ENCODE measurements at places on chromosomes 5 and 9. TPM values are rescaled to one million over a fixed set of nuclear protein-coding genes. Genes with fewer than 3 reads are reported as not detected.
A peak's percentile ranks its signal among the peaks of the same experiment; 100 is the strongest.

DNA sequence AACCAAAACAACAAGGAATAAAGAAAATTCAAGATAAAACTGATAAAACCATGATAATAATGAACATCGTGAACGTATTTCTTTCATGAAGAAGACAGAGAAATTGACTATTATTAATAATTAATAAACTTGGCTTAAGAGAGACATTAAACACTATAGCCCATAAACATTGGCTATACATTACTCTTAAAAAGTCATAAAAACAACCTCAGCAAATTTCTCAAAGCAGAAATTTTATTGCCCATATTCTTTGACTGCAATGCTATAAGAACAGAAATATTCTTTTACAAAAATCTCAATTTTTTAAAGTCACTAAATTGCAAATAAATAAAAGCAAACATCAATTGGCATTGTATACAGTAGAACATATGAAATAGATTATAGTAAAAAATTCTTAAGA lies 42.5 kb downstream of the CSF2 start:
- DNase-seq = no peak

DNA sequence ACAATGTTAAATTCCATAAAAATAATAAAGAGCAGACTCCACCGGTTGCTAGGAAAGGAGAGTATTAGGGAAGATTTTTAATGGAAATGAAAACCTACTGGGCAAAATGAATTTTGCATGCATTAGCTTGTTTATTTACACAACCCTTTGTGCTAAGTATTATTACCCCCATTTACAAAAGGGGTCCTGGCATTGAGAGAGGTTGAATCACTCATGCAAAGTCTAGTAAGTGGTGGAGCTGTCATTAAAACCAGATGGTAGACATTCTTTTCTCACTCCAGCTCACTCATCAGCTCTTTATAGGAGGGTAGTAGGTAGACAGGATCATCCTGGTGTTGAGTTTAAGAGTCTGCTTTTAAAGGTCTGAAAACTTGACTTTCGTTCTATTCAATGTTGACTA lies 395.1 kb downstream of the PLK2 start:
- no peak for DNase-seq

- DNase-seq = peak; percentile 44
Measured at GRCh38 chr5:170614065-170614490, 110.3 kb downstream of the KCNIP1 start.

DNA sequence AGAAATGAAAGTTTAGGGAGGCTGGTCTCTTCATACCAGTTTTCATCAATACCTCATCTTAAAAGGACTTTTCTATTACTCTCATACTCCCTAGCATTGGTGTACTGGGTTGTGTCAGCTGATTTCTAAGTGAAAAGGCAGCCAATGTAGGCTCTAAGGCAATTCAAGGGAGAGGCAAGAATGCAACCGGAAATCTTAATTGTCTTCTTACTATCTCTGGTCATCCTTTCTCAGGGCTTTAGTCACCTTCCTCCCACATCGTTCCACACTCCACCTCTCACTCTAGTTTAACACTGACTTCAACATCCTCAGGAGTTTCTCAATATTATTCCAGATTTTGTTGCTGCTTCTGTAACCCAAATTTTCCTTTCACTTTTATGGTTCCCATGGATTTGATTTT lies 281.8 kb upstream of the RFX3 start:
- no peak for DNase-seq

ANXA2R gene
- total RNA-seq = 3.3 TPM

- DNase-seq = no peak
Measured at GRCh38 chr5:100434815-100435214, 100.4 kb upstream of the FAM174A start.

DNA sequence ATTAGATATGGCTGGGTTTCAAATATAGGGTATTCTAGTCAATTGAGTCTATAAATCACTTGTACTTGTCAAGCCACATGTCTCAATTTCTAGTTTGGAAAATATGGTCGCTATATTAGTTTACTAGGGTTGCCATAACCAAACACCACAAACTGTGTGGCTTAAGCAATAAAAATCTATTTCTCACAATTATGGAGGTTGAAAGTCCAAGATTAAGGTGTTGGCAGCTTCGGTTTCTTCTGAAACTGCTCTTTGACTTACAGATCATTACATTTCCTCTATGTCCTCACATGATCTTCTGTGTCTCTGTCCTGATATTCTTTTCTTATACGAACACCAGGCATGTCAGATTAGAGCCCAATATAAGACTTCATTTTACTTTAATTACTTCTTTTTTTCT lies 55.8 kb upstream of the BASP1 start:
- no peak for DNase-seq

BAAT gene
- 0.10 TPM for total RNA-seq

- DNase-seq = no peak
Measured at GRCh38 chr5:116696366-116696765, 121.7 kb upstream of the SEMA6A start.

DNA sequence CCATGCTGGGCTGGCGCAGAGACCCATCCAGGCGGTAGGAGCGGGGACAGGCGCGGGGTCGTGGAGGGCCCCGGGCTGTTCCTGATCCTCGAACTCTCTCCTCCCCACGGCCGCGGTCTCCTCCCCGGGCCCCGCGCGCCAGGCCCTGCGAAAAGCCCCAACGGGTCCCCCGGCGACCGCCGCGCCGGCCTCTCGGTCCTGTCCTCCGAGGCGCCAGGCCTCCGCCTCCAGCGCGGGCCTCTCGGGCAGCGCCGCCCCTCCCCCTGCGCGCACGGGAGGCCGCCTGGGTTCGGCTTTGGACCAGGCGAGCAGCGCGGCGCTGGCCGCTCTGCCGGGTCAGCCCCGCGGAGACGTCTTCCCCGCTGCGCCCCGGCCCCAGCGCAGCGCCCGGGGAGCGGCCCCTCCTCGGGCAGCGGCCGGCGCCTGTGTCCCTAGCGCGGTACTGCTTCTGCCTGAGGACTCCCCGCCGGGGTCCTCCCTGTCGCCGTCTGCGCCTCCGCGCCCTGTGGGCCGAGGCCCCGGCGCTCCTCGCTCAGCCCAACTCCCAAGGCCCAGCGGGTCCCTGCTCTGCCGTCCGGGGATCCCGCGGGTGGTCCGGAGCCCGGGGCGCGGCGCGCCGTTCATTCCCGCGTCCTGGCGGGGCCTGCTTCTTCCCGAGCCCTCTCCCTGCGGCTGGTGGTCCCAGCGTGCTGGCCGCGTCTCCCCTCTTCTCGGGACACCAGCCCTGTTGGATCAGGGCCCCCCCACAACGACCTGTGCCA lies 13.4 kb downstream of the COL23A1 start:
- no peak for DNase-seq

- DNase-seq = no peak
Measured at GRCh38 chr5:132765311-132766019, 11.6 kb downstream of the SEPTIN8 start.

SPOCK1 gene
- not detected for total RNA-seq

DNA sequence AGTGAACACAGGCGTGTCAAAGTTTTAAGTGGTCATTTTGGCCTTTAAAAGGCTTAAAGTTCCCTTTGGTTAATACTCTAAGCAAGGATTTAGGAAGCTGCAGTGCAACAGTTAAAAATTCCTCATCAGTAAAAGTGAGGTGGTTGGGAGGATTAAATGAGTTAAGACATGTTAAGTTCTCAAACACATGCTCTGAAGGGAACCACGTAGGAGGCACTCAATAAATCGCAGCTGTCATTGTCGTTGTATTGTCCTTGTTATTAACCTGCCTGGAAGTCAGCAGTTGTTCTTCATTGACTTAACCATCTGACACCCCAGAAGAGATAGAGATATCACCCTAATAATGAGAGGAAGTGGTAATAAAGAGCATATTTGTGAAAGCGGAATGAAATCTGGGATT lies 247.5 kb downstream of the MARCHF11 start:
- DNase-seq = peak; percentile 25

OBP2B gene
- not detected for total RNA-seq

- peak; percentile 56 for DNase-seq
Measured at GRCh38 chr9:9790216-9790872, 822.5 kb downstream of the PTPRD start.

SHROOM1 gene
- 2.5 TPM for total RNA-seq

DNA sequence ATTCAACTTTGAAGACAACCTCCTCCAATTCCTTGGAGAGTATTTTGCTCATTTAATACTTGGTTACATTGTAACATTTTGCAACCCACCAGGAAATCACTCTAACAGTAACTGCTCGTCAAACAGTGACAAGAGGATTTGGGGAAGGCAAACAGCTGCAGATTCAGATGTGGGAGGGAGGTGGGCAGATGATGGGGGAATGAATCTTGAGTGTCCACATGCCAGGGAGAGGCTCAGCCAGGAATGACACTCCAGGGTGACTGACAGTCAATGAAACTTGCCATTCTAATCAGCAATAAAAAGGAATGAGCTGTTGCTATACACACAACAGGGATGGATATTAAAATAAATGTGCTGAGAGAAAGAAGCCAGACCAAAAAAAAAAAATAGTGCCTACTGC lies 97.7 kb upstream of the ANKRD55 start:
- peak; percentile 31 for DNase-seq

DNA sequence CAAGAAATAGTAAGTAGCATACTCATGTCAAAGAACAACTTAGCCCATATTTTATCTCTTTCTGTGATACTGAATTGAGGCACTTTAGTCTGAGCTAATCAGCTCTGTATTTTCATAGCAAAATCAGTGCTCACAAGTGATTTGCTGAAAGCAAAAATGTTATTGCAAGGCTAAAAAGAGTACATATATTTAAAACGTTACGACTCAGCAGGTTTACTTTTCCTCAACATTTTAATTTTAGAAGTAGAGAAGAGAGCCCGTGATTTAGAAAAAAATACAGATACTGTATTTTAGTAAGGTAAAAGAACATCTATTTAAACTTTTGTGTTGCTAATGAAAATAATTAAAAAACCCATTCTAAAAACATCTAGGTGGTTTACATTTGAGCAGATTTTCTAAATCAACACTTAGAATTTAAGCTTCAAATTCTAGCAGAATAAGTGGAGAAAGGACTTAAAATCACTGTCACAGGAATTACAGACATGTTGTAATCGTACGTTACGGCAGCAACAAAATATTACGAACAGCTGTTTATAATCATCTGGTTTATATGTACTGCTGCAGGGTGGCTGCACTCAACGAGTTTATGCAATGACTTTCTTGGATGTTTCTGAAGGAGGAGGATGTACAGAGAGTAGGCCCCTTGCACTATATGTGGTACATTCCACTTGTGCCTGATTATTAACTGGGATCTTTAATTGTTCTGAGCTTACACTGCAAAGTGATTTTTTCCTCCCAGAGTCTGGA lies 20.1 kb downstream of the SREK1 start:
- DNase-seq = no peak

DNA sequence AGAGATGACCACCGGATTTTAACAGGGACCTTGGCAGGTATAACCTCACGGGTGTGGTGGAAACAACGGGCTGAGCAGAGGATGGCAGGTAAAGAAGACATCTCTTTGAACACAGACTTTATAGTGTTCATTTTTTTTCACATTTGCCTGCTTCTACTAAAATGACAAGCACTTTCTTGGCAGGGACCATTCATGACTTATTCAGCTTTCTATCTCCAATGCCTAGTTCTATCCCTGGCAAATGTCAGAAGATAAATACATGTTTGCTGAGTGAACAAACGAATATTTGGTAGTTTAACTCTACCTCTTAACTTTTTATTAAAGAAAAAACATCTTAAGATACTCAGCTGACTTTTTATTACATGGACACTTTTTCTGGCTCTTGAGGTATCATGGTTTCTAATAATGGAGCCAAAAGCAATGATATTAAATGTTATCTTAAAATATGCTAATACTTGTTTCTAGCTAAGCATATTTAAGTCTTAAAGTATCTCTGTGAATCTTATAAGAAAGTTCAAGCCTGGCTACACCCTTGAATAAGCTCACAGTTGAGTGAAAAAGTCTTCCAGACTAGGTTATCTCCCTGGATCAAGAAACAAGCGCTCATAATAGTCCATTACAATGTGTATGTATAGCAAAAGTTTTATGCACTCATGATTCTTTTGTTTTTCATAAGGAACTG lies 8.5 kb downstream of the ELL2 start:
- DNase-seq = no peak

GRCh38 chr5:58466939-58467338 lies 7.1 kb upstream of the PLK2 start:
- peak; percentile 28 for DNase-seq

DNA sequence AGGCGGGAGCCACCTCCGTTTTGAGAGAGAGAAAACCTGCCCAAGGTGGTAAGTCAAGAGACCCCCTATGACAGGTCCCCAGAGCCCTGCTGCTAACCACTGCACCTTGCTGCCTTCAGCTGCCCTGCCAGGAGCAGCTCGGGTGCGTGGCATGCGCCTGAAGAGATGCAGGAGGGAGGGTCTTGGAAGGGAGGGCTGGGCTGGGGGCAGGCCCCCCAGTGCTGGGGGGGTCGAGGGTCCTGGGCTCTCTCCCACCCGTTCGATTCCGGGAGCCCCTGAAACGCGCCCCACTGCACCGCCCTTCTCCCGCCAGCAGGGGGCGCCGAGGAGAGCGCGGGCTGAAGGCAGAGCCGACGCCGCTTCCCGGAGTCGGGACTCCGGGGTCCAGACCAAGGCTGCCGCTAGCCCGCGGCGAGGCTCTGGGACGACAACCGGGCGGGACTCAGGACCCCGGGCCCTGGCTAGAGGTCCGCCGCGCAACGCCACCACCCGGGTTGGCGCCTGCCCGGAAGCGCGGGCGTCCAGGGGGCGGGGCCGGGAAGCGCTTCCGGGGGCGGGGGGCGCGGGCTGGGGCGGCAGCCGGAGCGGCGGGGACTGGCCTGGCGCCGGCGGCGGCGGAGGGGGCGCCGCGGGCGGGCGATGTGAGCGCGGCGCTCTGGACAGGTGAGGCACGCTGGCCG lies at the start of gene ZBTB34:
Gene ZBTB34, plus strand, starts transcription at position 563 of the 680 bp plus-strand sequence. CDS start 18,761 bp downstream, outside the sequence.
- DNase-seq = peak; percentile 67

- no peak for DNase-seq
Measured at GRCh38 chr9:125525921-125526631, 180.9 kb downstream of the MAPKAP1 start.

AK8 gene
- not detected for total RNA-seq

GRCh38 chr9:29514336-29514735 lies 1941.1 kb upstream of the C9orf72 start:
- DNase-seq = no peak

LECT2 gene
- total RNA-seq = not detected

SPATA31A5 gene
- not detected for total RNA-seq

DNA sequence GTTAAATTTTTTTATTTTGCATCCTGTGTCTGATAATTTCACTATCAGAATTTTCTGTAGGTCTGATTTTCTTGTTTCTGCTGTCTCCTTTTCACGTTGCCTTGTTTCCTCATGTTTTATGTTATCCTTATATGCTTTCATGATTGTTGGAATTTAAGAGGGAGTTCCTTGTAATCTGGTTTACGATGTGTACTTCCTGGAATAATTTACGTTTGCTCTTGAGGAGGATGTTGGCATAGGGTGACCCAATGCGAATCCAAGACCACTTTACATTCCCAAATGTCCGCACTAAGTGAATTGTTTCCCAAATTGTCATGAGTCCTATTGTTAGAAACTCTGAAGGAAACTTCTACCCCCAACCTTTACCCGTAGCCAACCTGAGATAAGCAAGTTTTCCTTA lies 80.3 kb downstream of the ADAMTSL1 start:
- DNase-seq = no peak

GRCh38 chr9:131433302-131433854 lies 39.5 kb downstream of the PRRC2B start:
- no peak for DNase-seq

DNA sequence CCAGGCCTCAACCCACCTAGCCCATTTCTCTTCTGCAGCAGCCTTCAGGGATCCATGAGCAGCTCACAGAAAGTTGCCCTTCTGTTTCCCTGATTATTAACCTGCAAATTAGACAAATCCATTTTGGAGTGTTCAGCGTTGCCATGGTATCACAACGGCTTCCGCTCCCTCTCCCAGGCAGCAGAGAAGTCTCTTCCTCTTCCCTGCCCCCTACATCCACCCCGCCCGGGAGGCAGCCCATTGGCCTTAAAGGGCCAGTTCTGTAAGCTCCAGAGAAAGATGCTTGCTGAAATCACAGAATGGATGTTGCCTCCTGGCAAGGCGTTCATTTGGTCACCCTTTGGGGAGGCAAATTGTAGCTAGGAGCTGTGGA lies 47.7 kb upstream of the BOD1 start:
- no peak for DNase-seq
